ENCODE measurements at places on chromosomes 16 and 17.

DNA sequence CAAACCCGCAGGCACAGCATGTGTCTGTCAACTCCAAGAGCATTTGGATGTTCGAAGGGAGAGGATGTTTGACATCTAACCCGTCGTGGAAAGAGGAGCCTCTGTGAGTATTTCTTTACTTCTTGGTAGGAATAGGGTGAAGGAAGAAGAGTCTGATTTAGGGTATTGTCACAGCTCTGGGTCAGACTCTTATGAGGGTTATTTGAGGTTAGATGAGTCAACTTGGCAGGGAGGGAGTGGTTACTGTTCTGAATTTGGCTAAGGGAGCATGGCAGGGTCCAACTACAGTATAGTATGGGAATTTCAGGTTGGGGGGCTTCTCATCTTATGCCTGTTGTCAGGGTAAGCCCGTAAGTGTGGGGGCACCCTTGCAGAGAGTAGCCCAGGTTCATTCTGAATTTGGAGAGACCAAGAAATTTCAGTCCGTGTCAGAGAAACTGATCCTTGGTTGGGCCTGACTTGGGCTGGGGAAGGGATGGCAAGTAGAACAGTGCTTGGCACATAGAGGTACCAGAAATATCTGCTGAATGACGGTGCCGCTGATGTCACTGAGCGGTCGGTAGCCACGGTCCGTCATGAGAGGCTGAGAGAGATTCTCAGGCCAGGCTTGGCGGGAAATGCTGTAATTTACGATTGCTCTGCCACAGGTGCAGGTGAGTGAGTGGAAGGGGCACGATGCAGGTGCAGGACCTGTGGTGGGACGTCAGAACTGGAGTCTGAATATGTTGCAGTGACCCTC, 43.2 kb downstream of the MYH3 start:
- no peak for DNase-seq

- DNase-seq = no peak
Measured at GRCh38 chr17:43572368-43572980, 26.3 kb upstream of the ETV4 start.

DNA sequence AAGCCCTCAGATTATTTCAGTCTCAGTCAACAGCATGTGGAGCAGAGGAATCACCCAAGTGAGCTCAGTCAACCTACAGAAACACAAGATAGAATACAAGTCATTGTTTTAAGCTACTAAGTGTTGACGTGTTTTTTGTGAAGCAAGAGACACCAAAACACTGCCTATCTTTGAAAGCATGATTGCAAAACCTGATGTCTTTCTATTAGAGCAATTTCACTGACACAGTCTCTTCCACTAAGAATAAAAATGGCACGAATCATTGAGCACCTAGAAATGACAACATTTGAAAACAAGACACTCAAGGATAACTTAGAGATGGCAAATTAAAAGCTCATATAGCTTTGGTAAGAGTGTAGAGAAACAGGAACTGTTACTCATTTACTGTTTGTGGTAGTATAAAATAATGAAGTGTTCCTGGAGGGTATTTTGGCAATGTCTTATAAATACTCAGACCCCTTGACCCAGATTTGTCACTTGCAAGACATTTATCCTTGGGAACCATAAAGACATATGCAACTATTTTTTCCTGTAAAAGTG, 407.1 kb upstream of the XYLT1 start:
- no peak for DNase-seq

DNA sequence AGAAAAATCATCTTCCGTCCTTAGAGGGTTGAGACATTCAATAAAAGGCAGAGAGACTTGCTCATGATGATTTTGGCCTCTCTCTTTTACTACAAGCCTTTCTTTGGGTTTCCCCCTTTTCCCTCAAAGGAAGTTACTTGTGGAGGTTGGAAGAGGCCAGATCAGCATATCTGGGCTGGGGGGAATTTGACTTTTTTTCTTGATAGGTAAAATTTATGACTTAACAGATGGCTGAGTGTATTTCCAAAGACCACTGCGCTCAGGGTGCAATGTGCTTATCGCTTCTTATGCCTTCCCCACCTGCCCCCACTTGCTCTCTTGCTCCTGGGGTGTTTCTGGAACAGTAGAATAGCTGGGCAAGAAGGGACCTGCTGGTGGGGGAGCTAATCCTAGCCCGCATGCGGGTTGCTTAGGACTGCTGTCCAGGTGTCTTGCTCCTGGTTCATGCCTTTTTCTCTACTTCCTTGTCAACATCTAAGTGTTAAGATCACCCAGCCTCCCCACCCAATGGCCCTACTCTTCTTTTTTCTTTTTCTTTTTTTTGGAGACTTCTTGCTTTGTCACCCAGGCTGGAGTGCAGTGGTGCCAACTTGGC, 131.9 kb downstream of the MSI2 start:
- DNase-seq = no peak

GRCh38 chr17:46176975-46177374, 16.3 kb downstream of the KANSL1 start:
- DNase-seq = no peak

DNA sequence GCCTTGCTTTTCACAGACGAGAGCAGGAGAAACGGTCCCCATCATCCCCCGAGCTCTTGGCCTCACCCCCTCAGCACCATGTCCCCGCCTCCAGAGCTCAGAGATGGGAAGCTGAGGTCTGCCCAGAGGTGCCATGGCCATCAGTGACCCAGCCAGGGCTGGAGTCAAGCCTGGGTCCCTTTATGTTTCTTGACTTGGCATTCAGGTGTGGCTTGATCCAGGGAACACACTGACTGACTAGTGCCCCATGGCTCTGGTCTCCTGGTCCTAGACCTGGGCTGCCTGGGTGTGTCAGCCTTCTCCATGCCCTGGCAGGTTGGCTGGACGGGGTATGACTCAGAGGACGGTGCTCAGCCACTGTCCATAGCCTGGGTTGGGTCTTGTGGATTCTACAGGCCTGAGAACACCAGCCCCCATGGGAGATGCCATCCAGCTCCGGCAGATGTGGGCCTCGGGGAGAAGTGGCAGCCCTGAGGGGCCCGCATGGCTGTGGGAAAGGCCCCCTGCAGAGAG, 54.2 kb downstream of the ZFPM1 start:
- DNase-seq = no peak

DNA sequence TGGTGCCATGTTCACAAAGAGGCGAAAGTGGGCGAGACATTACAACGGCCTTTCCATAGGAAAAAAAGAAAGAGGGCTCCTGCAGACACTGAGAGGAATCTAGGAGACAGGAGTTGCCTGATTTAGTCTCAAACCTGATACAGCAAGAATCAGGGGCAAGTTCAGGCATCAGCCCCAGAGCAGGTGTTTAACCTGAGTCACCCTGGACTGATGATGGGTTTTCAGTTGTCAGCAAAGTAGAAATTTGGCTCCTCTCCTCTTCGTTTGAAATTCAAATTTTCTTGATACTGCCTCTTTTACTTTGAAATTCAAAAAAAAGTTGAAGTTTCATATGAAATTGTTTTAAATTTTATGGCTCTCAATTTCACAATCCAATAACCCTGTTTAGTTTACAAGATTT, 189.5 kb downstream of the ABCC12 start:
- DNase-seq = no peak

- DNase-seq = no peak
Measured at GRCh38 chr16:54519161-54519695, 232.6 kb upstream of the IRX3 start.

DNA sequence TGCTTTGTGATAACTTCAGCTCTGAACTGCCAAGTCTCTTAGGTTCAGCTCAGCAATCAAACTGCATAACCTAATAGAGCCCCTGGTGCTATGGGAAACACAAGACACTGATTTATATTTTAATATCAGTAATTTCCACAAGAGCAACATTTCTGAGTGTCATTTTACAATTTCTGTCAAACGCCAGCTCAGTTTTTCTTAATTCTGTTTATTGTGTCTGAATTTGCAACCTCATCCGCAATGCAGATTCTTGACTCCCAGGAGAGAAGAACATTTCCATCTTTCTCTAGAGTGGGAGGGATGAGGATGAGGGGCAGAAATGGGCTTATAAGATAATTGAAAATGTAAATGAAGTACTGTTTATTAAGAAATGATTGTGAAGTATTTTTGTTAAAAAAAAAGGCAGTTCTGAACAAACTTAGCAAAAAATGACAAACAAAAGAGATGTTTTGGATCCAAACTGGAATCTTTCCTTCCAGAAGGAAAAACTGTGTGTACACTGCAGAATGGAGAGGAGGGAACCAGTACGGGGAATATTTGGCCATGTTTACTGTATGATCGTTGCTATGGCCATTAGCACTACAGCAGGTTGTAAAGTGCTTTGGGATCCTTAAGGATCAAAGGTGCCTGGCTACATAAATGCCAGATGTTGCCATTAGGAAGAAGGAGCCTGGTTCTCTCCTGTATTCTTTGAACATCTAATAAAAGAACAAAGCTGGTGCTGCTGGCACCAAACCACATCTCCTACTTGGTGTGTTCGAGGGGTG, 7.4 kb upstream of the PMFBP1 start:
- no peak for DNase-seq

- DNase-seq = no peak
Measured at GRCh38 chr16:30526137-30526822, at the start of gene ZNF768. Gene ZNF768, minus strand, starts transcription at chr16:30526566. Its CDS starts 153 bp downstream, at chr16:30526413.

GRCh38 chr17:48543854-48544348, 1.0 kb downstream of the HOXB2 start:
- peak; percentile 23 for DNase-seq

DNA sequence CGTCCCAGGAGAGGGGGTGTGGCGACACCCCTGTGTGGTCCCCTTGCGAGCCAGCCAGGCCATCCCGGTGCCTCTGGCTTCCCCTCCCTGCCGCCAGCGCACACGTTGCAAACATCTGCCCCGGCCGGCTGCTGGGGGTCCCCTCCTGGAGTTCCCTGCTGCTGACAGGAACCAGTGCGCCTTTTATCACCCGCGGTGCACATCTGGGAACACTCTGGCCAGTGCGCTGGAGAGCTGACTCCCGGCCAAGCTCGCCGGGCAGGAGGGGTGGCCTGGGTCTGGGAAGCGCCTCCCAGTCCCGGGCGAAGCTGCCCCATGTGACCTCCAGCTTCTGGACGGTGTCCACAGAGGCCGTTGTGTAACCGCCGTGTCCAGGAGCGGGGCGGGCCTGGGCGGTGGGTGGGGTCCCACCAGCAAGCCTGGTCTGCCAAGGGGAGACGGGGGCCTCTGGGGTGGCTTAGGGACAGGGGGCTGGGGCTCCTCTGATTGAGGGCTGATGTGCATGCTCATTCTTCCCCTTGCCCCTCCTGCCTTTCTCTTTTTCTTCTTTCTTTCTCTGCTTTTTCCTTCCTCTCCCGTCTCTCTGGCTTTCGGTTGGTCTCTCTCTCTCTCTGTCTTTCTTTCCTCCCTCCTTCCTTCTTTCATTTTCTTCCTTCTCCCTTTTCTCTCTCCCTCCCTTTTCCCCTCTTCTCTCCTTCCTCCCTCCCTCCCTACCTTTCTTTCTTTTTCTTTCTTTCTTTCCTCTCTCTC, 25.2 kb upstream of the CIBAR2 start:
- no peak for DNase-seq

DNA sequence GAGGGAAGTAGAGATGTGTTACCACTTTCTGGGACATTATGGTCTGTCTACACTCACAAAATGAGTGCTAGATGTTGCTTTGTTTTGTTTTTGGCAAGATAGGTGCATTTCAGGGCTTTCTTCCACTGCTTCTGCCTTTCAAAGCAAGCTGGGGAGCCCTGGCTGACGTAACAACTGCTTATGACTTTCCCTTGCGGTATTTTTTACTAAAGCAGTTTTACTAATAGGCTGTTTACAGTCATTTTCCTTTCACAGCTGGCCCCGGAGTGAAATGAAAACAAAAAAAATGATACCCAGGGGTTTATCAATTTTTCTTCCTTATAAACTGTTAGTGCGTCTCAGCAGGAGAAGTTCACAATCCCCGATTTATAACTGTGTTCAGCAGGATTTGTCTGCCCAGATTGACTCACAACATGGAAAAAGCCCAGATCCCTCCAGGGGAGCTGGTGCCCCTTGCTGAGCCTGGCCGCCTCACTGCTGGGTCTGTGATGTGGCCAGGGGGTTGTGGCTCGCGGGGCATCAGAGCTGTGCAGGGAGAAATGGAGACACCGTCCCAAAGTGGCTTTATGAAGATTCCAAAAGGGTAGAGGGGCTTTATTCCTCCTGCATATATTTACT, 184.4 kb upstream of the HS3ST3A1 start:
- DNase-seq = no peak

GRCh38 chr16:71460236-71460635, 1.8 kb downstream of the ZNF23 start:
- DNase-seq = no peak

GRCh38 chr16:518858-519257, 8.7 kb upstream of the CAPN15 start:
- DNase-seq = no peak

- no peak for DNase-seq
Measured at GRCh38 chr16:48082516-48082915, 73.3 kb downstream of the ABCC12 start.

- no peak for DNase-seq
Measured at GRCh38 chr17:4499431-4500190, 930 bp downstream of the SPNS2 start.

DNA sequence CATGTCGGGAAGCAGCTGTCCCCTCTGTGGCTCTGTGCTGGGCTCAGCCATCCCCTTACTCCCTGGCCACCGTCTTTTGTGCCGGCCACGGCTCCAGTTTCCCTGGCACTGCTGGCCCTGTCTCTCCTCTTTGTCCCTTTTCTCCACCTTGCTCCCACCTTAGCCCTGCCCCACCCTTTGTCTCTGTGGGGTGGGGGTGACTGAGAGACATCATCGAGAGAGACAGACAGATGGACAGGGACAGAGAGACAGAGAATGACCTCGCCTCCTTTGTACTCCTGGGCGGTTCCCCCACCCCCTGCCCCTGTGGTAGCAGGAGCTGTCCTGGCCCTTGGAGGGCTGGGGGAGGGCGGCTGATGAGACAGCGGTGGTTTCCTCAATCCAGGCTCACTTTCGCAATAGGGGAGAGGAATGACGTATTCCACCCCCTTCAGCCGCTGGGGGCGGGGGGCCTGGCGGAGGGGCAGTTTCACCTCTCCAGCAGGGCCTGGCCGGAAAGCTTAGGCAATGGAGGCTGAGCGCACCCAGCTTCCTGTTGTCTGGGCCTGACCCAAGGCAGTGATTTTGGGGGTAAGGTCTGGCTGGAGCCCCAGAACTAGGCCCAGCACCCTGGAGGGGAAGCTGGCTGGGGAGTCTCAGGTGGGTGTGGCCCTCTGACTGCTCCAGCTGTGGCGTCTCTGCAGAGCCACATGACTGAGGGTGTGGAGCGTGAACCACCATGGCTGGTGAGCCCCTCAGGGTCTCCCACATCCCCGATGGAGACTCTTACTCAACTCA, 7.3 kb downstream of the FMNL1 start:
- peak; percentile 82 for DNase-seq

- DNase-seq = no peak
Measured at GRCh38 chr17:27415120-27415795, 41.0 kb upstream of the KSR1 start.

Measured in activated T-cell treated with anti-CD3 and anti-CD28 coated beads for 24 hours (primary cell).